ENCODE measurements at places on chromosomes 11 and 22.

DNA sequence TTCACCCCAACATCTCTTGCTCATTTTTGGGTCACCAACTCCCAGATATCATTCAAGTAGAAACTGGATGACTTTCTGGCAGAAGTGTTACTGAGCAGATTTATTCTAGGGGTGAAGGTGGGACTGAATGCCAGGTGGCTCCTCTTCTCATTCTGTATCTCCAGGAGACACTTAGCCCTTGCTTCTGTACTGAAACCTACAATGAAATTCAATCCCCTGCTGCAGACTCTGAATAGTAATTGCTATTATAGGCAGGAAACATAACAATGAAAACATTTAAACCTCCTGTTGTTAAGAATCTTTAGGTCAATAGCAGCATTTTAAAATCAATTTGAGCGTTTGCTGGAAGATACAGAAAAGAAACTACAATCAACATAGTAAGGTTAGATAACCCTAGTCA, 879.4 kb upstream of the TENM4 start:
- no peak for DNase-seq

GRCh38 chr22:32622004-32622743, 147.6 kb downstream of the FBXO7 start:
- DNase-seq = no peak

DNA sequence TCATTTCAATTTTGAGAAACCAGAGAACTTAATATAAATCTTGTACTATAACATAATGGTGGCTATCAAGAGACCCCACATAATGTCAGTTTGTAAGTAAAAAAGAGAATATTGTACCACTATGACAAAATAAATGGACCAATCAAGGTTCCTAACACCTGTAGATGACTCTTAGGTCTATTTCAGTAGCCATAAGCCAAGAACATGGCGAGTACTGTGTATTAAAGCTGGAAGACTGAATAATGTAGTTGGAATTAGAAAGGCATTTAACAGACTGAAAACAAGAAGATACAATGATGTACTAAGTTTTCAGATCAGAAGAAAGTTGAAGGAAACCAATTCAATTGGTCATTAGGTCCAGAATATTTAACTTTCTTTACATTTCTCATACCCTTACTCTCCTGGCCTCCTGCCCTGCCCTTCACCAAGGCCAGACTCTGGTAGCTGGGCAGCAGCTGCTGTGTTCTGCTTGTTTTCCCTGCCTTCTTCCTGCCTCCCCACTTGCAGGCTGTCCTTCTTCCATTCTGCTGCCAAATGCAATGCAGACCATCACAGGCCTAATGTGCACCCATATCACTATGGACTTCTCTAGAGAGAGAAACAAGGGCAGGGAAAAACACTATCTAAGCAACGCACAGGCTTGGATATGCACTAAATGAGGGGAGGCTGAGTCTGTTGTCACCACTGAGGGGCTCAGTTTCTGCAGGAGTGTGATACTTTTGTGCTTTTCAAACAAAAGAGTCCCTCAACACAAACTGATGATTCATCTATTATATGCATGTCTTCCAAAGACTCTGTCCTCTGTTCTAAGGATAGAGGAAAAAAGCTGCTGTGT, 60.1 kb downstream of the RAB30 start:
- DNase-seq = no peak

GRCh38 chr22:24413736-24414385, 13.5 kb upstream of the ADORA2A start:
- DNase-seq = no peak

GRCh38 chr11:95450547-95451123, 219.6 kb upstream of the SESN3 start:
- no peak for DNase-seq

- no peak for DNase-seq
Observed at GRCh38 chr22:50571264-50572175, 6.7 kb downstream of the CPT1B start.

DNA sequence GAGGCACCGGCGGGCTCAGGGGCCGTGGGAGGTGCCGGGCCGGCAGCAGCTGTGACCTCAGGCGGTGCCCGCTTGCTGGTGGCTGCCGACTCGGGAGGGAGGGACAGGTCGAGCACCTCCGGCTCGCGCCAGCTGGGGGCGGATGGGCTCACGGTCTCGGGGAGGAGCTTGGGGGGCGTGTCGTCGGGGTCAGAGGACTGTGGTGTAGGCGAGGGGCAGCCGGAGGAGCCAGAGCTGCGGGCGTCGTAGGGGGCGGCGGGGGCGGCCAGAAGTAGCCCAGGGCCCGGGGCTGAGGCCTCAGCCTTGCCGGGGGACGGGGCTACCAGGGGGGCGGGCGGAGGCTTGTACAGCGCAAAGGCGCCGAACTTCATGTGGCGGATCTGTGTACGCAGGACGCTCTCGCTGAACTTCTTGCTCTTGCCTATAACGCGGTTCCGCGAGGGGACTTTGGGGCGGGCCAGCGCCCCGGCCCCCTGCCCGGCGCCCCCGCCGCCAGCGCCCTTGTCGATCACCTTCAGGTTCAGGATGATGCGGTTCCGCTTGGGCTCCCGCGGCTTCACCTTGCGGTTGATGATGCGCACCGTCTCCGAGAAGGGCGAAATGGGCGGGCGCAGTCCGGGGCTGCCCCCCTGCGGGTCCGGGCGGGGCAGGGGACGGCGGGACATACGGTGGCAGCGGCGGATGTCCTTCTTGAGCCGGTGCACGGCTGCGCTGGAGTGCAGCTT, 5.5 kb downstream of the CBX6 start:
- no peak for DNase-seq

DNA sequence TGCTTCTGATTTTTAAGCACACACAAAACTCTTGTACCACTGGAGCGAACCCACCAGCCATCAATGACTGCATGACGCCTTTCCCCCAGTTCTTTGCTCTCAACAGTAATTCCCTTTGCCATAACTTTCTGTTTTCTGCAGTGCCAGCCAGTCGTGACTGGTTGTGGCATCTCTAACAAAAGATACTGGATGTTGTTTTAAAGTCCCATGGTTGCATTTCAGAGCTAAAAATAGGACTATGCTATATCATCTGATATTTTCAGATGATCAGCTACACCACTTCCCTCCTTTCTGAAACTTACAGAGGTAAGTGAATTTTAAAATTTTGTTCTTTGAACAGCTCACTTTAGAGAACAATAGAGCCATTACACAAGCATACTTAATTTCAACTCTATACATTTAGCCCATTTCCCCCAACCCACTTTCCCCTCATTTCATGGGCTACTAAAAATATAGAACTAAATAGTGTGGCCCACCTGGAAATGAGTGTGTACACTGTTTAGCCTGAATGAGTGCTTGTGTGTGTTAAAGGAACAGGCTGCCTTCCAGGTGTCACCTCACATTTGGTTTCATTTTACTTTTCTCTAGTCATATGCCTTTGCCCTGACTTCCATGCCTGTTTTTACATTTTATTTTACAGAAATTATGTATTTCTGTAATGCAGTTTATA, 136.9 kb upstream of the ZC3H12C start:
- DNase-seq = no peak

DNA sequence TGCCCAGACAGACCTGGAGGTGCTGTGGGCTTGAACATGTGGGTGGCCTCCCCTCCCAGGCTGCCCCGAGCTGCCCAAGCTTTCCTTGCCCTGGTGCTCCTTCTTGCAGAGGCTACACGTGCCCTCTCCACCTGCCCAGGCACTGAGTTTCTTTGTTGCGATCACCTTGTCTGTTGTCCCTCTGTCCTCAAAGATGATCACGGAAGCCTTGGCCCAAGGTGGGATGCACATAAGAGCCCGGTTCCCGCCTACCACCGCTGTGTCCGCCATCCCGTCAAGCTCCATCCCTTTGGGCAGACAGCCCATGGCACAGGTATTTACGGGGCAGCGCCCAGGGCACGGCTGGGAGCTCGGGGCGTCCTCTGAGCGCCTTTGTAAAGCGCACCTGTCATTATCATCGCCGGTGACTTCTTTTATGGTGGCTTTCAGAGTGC, 67.5 kb downstream of the MED15 start:
- DNase-seq = no peak

GRCh38 chr11:8654503-8654902, 28.0 kb downstream of the TRIM66 start:
- no peak for DNase-seq

GRCh38 chr22:36301384-36301828, 48.5 kb downstream of the APOL1 start:
- no peak for DNase-seq

DNA sequence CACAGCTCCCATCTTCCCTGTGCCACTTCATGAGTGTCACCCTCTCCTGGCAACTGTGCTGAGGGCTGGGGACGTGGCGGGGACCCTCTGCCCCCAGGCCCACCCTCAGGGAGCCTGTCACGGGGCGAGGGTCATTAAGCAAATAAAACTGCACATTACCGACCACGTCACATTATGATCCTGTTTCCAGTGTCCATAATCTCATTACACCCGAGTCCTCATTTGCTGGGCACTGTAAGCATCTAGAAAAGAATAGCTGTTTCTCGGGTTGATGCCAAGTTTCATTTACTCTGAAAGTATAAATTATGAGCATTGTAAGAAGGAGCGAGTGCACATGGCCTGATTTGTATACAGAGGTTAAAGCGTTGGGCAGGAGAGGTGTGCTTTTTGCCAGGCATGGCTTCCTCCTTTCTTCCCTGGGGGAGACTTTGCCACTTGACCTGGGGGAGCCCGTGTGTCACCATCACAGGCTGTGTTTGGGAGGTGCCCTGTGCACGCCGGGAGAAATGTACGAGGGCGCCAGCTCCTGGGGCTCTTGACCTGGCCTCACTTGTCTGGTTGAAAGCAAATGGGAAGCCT, 50.5 kb downstream of the LRP5 start:
- no peak for DNase-seq
